Activated gamma-delta T cell treated with Interleukin-2 at 50 U/mL for 16 hours (primary cell): ENCODE measurements at places on chromosomes 5 and 9.

DNA sequence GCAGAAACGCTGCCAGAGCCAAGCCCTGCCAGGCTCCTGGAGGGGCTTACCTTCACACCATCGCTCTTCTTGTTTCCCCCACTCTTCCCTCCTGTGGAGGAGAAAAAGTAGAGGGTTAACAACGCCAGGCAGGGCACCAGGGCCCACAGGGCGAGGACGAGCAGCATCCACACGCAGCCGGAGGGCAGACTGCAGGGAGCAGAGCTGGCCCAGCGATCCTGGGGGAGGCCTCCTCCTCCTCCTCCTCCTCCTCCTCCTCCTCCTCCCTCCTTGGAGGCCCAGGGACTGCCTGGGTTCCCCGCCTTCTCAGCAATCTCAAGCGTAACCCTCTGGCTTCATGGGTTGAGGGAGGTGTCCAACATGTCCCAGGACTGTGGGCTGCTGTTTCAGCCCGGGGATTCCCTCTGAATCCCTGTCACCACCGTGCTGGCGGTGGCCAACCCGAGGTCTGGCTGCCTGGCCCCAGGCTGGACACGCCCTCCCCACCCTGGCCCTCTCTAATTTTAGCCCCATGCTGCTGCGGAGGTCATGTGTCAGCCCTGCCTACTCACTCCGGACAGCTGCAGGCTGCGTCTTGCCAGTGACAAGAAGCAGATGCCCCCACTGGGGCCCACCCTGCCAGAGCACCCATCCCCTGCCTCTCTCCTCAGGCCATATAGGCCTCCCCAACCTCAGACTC, 44.3 kb downstream of the CAMK2A start:
- DNase-seq: no peak

- DNase-seq: no peak
Measured at GRCh38 chr5:1718669-1719068, 81.0 kb downstream of the MRPL36 start.

DNA sequence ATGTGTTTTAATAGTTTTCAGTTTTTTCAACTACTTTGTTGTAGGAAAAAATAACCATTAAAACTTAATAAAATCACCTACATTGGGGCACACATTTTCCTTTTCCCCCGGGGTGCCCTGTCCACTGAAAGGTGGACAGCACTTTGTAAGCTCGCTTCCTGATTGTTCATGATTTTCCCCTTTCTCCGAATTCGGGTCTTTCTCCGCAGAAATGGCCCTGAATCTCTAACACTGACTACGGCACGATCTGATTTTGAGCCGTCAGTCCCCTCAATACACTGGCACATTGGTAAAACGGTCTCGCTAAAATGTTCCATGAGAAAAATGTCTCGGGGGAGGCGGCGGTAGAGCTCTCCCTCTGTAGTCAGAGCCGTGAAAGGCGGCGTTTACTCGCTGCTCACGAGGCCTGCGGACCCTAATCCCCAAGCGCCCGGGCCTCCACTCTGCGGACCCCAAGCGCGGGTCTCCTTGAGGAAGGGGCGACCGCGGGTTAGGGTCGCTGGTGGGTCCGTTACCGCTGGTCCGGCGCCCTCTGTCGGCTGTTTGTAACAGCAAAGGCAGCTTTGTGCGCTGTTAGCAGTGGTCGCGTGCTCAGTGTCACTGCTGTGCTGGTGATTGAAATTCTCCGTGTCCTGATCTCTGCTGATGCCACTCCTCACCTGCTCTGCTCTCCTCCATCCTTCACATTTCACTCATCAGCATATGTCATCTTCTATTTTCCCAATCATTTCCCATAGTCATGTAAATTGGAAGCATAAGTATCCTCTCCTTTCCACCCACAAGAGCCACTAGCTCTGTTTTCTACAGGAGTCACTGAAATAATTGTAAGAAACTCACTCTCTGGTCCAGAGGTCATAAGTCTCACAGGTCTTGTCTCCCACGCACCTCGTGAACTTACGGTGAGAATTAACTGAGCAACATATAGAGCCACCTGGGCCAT, 10.8 kb upstream of the IFNA2 start:
- DNase-seq: peak; percentile 55

DNA sequence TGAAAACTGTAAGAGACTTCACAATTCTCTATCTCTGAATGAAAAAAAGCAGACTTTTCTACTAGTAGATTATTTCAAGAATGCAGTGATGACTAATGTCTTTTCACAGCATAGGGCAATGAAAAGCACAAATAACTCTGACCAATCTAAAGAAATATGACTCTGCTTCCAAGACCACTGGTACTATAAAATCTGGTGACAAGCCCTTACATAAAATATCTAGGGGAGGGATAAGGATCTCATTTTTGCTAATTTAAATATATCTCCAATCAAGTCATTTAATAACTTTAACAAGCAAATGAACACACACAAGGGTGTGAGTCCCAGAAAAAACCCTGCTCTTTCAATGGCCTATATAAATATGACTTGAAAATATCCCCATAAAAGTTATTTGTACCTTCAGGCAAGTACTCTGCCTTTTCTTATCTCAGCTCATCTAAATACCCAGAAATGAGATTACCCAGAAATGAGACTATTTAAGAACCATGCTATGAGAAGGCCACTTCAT, 105.2 kb downstream of the GNAQ start:
- DNase-seq: no peak

DNA sequence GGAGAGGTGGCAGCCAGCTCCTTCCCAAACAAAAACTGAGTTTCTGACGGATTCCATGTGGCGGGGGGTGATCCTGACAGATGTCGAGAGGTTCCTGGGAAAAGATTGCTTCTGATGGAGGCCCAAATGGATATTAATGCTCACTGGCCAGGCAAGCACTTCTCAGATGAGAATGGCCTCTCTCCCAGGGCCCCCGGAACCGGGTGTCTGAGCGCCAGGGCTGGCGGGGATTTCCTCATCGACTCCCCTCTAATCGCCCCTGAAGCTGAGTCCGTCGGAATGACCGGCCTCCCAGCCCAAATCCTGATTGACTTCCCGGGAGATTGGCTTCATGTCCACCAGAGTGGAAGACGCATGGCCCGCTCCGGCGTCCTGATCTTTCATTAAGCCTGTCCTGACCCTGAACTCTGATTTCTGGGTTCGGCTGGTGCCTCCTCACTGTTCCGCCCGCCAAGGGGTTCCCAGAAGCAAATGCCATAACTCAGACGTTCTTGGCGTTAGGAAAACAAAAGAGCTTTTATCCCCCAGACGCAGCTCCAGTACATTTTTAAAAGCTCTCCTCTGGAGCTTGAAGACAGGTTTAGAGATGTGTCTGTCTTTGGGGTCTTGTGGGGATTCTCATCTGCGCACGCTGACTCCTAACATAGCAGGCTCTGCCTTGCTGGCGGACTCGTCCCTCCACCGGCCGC, 17.6 kb downstream of the FIBCD1 start:
- no peak for DNase-seq

GRCh38 chr5:59487772-59488729, 405.5 kb downstream of the PDE4D start:
- DNase-seq: no peak

- no peak for DNase-seq
Measured at GRCh38 chr5:174760721-174761120, 36.3 kb downstream of the MSX2 start.

DNA sequence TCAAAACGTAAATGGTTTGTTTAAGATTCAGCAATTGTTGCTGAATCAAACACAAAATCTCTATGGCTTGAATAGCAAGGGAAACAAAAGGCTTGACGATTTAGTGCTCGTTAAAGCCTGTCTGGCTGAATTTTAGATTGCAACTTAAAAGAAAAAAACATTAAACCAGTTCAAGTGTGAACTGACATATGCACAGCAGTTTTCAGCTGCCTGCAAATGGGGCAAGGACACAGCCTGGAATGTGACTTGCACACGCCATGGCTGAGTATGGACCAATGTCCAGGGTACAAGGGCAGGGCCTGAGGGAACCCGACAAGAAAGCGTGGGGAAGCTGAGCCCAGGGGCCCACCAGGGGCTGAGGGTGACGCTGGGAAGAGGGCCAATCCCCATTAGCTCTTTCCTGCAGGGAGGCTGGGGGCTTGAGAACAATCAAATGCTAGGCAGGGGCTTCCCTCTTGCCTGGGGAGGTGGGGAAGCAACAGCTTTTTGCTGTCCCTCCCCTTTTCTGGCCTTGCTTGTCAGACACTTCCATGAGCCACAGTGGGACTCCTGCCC, 89.6 kb upstream of the LRRTM2 start:
- DNase-seq: no peak

DNA sequence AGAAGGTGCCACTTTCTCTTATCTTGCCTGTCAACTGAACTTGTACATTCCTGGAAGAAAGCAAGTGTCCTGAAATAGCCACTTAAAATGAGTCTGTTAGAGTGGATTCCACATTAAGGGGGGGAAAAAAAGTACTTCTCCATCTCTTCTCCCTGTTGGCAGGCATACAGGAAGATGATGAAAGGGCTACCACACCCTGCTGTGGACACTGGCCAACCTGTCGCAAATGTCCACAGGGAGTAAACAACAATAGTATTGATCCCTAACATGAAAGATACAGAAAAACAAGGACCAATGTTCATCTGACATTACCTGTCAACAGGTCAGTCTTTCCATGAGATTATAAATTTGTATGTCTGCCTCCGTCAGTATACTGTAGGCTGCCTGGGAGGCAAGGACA, 265.1 kb upstream of the MAP3K1 start:
- no peak for DNase-seq

- no peak for DNase-seq
Measured at GRCh38 chr5:99900302-99900852, 634.8 kb upstream of the FAM174A start.

DNA sequence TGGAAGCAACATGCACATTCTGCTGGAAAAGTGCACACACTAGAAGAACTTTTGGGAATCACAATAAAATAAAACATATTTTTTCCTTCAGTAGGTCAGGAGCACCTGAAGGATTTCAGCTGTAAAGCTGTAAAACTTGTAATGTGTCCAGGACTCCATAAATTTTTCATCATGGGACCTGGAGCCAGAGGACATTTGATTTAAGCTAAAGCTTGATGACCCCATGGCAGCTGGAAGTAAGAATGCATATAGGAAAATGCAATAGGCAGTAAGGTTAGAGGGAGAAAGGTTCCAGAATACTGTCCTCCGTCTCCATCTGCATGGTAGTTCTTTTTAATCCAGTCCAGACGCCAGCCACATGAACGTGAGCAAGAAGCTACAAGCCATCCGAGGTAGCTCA, 166.0 kb downstream of the ADAMTSL1 start:
- no peak for DNase-seq

GRCh38 chr5:90353254-90353653, 56.3 kb downstream of the CETN3 start:
- DNase-seq: no peak

- no peak for DNase-seq
Measured at GRCh38 chr5:54785729-54786591, 199.4 kb downstream of the ESM1 start.

DNA sequence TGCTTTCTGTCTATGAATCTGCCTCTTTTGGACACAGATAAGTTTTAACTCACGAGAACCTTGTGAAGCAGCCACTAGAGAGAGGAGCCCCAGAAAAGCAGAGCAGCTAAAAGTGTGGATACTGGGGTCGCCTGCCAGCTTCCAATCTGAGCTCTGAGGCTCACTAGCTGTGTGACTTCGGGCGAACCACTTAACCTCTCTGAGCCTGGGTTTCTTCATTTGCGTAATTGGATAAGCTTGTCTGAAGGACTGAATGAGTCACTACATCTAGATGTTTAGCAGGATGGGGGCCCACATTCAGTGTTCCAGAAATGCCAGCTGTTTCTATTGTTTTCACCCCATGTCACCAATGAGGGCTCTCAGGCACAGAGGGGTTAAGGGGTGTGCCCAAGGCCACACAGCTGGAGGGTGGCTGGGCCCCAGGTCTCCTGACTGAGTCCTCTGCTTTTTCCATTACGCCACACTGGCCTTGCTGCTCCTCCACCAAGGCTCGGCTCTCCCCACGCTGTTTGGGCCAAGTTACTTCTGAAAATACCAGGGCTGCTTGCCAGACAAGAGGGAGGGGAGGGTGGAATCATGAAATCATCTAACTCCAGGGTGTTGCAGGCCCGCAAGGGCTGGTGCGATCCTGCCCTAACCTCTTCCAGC, 36.2 kb downstream of the SH3PXD2B start:
- DNase-seq: no peak

DNA sequence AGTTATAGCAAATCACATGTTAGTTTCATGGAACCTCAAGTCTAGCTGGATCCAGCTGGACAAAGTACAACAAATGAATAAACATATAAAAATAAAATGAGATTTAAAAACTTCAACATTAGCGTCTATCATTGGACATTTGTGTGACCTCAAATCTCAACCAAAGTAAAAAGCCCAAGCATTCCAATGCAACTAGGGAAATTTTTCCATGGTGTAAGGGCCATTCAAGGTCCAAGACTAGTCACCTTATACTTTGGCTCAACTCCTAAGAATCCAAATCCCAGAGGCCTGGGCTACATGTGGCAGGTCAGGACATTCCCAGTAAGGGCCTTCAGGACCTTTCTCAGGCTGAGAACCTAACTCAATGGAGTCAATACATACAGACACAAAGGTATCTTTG, 137.4 kb upstream of the DMAC1 start:
- no peak for DNase-seq

- DNase-seq: no peak
Measured at GRCh38 chr9:70551801-70552200, 137.3 kb upstream of the KLF9 start.

DNA sequence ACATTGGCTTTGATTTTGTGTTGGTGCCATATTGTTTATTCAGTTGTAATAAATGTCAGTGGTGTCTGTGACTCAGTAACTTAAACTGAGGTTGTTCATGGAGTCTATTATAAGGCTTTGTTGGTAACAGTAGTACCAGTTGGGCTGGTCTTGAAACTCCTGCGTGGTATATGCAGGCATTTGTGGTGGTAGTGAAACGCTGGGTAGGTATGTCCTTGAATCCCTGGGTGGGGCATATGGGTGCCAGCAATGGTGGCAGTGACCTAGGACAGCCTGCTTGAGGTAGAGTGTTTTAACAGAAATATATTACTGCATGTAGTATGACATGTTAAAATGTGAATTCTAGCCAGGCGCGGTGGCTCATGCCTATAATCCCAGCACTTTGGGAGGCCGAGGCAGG, 1058.5 kb upstream of the SEMA6A start:
- DNase-seq: no peak

GRCh38 chr9:131302244-131303075, 12.9 kb downstream of the PLPP7 start:
- no peak for DNase-seq

GRCh38 chr5:142659405-142659804, 26.5 kb downstream of the FGF1 start:
- DNase-seq: no peak

DNA sequence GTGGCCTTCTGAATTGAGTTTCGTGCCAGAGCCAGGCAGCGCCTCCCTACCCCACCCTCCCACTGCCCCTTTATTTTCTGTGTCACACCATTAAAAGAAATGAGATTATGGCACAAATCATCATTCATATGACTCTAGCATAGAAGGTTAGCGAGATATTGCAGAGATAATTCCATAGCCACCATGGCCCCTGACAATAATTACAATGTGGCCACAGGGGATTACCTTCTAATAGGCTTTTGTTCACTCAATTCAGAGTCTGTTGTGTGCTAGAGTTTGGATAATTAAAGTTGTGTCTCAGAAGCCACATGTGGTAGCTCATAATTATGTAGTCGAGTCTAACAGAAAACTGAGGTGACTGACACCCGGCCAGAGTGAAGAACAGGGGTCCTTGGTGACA, 428.1 kb downstream of the ARHGEF28 start:
- DNase-seq: no peak

GRCh38 chr5:171207256-171207847, 101.7 kb upstream of the TLX3 start:
- DNase-seq: no peak

- DNase-seq: no peak
Measured at GRCh38 chr5:1759378-1759970, 40.2 kb downstream of the MRPL36 start.

GRCh38 chr9:88180081-88180765, 41.9 kb upstream of the SPATA31C2 start:
- no peak for DNase-seq
